Mucosa of descending colon (tissue), 3 donors: ENCODE measurements at places on chromosomes 2 and 18. TPM values are rescaled to one million over a fixed set of nuclear protein-coding genes. Genes with fewer than 3 reads are reported as not detected.

- DNase-seq, result peak; percentile 24
These were observed 326.2 kb upstream of the SOX11 start for GRCh38 chr2:5365871-5366461.

DNA sequence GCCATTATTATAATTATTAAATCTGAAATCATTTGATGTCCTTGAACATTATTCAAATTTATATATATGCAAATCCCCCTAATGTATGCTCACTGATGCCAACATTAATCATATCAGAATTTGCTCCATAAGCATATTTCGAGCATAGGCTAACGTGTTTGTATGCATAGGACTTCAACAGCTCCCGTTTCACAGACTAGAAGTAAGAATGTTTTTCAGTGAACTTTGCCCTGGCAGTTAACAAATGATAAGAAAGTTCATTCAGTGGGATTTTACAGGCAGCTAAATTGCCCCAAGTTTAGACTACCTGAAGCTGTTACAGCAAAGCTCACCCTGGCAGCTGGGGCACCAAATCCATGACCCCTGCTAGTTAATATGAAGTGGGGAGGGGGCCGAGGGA, 272.0 kb downstream of the LNPK start:
- DNase-seq, result peak; percentile 37

DNA sequence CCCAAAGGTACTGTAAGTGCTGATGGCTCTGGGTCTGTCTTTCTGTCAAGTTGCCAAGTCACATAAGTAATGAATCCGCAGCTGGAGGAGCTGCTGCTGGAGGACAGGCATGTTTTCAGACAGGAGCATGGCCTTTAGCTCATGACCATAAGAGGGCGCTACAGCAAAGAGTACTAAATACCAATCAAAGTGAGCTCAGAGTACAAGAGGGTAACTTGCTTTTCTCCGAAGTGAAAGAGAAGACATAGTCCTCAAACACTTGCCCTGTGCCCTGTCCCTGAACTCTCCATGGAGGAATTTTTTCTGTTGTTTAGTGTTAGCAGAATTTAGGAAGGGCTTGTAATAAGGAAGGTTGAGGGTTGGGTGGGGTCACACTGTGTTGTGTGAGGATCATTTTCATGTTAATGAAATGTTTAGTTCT, 58.0 kb upstream of the EML6 start:
- peak; percentile 70 for DNase-seq

GRCh38 chr2:241842620-241843211, 16.0 kb downstream of the PDCD1 start:
- DNase-seq, result peak; percentile 74

DNA sequence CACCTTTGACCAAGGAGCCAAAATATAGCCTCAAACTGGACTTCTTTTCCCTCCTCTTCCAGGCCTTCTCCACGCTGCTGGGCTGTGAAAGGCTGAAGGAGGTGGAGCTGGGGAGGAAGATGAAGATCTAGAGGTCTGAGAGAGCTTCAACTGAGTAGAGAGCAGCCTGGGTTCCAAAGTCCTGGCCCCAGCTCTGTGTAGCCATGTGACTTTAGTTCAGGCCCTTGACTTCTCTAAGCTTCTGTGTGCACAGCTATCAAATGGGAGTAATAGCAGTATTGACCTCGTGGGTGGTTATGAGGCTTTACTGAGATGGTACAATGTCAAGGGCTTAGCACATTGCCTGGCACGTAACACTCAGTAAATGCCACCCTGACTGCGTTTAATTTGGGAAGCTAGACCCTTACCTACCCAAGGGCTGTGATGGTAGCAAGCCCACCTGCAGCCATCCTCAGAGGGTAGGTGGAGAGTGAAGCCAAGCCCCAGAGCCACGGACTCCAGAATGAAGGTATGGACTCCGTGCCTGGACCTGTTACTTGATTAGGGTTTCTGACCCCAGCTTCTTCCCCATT, 38.4 kb downstream of the SERTAD2 start:
- DNase-seq, result no peak

- no peak for DNase-seq
These were observed 76.7 kb upstream of the SALL3 start for GRCh38 chr18:78902795-78903435.

DNA sequence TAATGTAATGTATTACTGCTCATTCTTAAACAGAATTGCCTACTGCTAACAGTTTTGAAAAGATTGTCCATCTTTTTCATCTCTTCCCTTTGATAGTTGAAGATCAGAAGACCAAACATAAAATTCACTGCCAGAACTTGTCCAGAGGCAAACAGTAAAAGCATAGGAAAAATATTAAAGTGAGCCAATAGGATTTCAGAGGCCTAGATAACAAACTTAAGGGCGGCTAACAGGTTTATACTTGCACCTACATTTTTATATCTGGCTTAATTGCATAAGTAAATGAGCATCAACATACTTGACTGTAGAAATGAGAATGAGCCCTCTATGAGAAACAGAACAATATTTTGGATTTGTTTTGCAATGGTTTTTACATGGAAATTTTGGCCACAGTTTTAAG, 30.3 kb downstream of the ZC3H15 start:
- DNase-seq, result no peak

GRCh38 chr18:74497324-74497676, 1.1 kb downstream of the CNDP2 start:
- DNase-seq, result no peak

GRCh38 chr2:30362468-30363081, 84.5 kb upstream of the LCLAT1 start:
- DNase-seq, result no peak

- DNase-seq, result no peak
These were observed 120.4 kb downstream of the RNF144A start for GRCh38 chr2:7037340-7038333.

- DNase-seq, result no peak
These were observed 78.3 kb downstream of the MBP start for GRCh38 chr18:77054288-77054605.

- DNase-seq, result no peak
These were observed 1592.7 kb upstream of the ACVR2A start for GRCh38 chr2:146252119-146252518.

GRCh38 chr18:21218862-21219261, 23.2 kb upstream of the GREB1L start:
- DNase-seq, result no peak

- DNase-seq, result no peak
These were observed 15.0 kb upstream of the MYO1B start for GRCh38 chr2:191230174-191230573.

DNA sequence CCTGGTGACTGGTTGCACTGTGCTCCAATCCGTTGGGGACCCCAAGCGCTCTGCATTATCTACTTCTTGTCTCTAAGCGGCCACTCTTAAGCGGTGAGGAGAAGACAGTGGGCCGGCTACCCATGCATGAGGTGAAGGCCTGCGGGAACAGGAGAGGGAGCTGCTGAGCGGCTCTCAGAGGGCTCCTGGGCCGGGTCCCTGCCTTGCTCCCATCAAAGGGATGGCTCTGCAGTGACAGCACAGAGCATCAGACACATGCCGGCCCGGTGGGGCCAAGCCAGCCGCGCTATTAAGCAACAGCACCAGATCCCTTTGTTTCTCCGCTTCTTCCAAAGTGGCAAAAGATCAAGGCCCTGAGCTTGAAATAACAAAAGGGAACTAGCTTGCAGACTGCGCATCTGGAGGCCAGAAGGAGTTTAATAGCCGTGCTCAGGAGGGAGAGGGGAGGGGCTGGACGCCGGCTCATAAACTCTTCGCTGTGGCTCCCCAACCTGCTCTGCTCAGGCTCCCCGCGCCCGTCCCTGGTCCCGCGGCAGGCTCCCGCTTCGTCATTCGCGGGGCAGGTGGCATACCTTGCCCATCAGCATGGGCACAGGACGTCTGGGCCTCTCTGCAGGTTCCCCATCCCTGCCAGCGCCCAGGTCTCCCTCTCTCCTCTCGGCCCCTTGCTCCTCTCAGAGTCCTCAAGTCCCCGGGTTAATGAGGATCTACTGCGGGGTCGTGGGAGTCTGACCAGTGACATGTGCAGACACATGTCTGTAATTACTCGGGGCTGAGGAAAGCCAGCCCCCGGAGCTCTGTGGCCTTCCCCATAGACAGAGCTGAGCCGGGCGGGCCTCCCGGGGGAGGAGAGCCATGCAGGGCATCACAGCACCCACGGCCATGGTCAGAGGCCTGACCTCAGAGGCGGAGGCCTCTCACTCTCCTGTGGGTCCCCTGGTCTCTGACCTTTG, 96.7 kb downstream of the ASB1 start:
- DNase-seq, result no peak

DNA sequence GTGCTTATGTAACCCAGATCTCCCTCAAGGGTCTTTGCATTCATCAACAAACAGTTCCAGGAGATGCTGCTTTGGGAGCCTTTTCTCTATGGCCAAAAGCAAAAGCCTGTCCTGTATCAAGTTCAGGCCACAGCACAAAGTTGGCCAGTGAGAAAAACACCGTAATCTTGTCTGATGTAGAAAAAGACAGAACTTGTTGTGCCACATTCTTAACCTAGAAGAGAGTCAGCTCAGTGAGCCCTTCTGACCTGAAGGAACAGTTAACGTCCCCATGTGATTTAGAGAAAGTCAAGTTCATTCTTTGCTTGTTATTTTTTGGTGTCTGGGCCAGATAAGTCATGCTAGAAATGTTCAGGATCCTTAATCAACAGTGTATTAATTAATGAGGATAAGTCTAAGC, 7.8 kb upstream of the CNDP1 start:
- no peak for DNase-seq

DNA sequence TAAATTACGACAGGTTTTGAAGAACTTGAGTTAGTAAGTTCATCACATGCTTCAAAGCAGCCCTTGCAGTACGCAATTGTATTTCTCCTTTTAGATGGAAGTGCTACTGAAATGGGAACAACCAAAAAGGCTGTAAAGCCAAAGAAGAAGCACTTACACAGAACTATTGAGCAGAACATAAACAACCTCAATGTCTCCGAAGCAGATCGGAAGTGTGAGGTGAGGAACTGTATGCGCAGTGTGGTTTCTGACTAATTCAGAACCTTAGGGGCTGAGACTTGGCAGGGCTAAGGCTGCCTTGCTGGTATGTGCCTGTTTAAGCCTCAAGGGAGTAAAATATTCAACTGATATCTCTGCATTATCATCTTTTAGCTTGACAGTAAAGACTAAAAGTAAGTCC, 8.4 kb downstream of the NCAPH start:
- peak; percentile 42 for DNase-seq

DNA sequence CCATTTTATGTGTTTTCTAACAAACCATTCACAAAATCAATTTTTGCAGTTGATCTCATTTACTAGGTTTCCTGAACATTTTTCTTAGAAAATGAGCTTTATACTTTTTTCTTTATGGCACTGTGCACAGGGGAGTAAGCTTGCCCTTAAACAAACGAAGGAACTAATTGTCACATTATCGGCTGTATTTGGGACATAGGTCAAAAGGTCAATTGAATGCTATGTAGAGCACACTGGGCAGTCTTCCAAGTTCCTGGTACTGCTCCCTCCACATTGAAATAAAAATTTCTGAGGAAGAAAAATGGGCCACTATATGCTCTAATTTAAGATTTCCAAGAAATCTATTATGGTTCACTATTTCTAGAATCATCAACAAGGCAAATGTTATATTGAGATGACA, 93.6 kb upstream of the TMEFF2 start:
- no peak for DNase-seq

- DNase-seq, result no peak
These were observed 454.6 kb upstream of the TRIB2 start for GRCh38 chr2:12261986-12262680.

GRCh38 chr18:12441475-12442034, 33.8 kb downstream of the PRELID3A start:
- no peak for DNase-seq

DNA sequence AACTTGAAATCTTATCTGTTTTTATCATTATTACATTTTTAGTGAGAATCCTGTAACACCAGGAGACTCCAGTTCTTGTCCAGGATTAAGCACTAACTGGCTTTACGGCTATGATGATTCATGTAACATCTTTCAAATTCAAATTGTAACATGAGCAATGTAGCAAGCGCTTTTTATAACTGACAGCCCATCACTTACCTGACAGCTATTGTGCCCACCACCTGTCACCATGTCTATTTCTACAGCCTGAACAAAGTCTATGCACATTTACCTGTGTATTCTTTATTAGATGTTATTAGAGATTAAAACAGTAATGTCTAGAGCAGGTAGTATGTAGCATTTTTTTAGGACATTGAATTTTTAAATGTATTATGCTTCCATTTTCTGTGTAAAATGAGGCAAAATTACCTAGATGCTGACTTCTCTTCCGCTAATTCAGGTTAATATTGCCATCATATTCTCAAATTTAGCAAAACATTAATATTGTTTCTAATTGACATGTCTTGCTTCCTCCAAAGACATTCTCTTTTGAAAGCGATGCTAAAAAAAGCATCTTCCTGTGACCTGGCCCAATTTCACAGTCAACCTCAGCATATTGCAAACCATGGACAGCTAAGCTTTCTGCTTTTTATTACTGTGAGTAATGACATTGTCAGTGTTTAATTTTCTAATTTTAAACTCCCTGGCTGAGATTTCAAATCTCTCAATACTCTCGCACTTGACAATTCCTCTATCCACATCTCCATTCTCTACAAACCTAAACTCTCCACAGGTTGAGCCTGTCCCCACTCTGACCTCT, 37.8 kb downstream of the RIT2 start:
- no peak for DNase-seq

DNA sequence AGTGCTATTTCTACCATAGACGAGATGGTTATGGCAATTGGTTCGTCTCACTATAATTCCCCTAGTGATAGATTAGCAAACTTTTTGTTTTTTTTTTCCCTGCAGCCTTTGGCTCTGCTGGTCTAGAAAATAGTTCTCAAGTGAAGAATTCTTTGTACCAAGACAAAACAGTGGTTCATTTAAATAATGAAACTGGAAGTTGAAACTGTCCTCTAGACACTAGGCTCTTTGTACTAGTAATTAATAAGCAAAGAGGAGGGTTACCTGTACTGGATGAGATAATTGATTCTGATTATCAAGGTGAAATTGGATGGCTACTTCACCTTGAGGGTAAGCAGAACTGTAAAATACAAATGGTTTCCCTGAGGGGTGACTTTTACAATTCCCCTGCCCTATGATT, 156.9 kb upstream of the DCC start:
- no peak for DNase-seq

The B3GNT7 gene
- 77.7 TPM for total RNA-seq

The FLACC1 gene
- 0.93 TPM for total RNA-seq

The GBX2 gene
- total RNA-seq, result not detected

The NXPH2 gene
- not detected for total RNA-seq

The CNTNAP5 gene
- 3.3 TPM for total RNA-seq

The CPSF3 gene
- 20.0 TPM for total RNA-seq

The IHH gene
- 31.0 TPM for total RNA-seq

The CKAP2L gene
- 2.8 TPM for total RNA-seq

The GAREM2 gene
- 8.8 TPM for total RNA-seq

The SCYGR4 gene
- not detected for total RNA-seq
